ENCODE measurements at places on chromosomes 13 and 19. TPM values are rescaled to one million over a fixed set of nuclear protein-coding genes. Genes with fewer than 3 reads are reported as not detected.

The CDX2 gene
- not detected for total RNA-seq

The SLC25A41 gene
- total RNA-seq = not detected

GRCh38 chr13:64925284-64925683 is 2304.9 kb downstream of the PCDH9 start:
- no peak overlapping the region for H3K27ac ChIP-seq
- H3K4me1 ChIP-seq = no peaks in the 10 kb centered on the region
- H3K36me3 ChIP-seq = no peaks in the 10 kb centered on the region
- DNase-seq = no peak
- no peak overlapping the region for H3K4me3 ChIP-seq

The SGTA gene
- total RNA-seq = 52.3 TPM

GRCh38 chr13:32660227-32660626 is 74.0 kb downstream of the PDS5B start:
- H3K36me3 ChIP-seq = peaks cover 6% of the 10 kb centered on the region
- no peaks in the 10 kb centered on the region for H3K4me1 ChIP-seq
- DNase-seq = no peak
- no peak overlapping the region for H3K4me3 ChIP-seq

GRCh38 chr13:112729408-112729807 is 39.6 kb downstream of the ATP11A start:
- DNase-seq = peak; percentile 75
- no peaks in the 10 kb centered on the region for H3K36me3 ChIP-seq
- no peaks in the 10 kb centered on the region for H3K27me3 ChIP-seq
- H3K4me1 ChIP-seq = peaks cover 81% of the 10 kb centered on the region

The ZNF560 gene
- total RNA-seq = not detected

The ZNF541 gene
- not detected for total RNA-seq

DNA sequence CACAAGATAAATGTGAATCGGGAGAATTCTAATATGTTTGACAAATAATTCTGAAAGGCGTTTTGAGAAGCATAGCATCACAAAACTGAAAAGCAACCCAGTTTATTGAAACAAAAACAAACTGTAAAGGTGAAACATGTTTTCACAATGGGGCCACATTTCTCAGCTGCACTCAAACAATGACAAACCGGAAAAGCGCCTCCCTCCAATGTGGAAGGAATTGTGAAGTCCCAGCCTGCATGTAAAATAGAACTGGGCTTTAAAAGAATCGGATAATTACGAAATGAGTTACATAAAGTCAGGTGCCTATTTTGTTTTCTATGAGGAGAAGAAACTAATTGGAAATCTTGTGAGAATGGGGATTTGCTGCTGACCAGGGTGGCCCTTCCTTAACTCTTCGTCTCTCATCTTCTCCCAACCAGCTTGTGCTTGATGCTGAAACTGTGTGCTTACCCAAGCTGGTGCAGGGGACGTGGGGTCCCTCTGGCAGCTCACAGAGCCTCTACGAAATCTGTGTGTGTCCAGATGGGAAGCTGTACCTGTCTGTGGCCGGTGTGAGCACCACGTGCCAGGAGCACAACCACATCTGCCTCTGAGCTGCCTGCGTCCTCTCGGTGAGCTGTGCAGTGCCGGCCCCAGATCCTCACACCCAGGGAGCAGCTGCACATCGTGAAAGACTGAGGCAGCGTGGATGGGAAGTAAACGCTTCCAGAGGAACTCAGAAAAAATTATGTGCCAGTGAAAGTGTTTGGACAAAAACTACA is 109.4 kb downstream of the SACS start:
- no peak overlapping the region for H3K27ac ChIP-seq
- no peaks in the 10 kb centered on the region for H3K36me3 ChIP-seq
- H3K4me1 ChIP-seq = peaks cover 4% of the 10 kb centered on the region

GRCh38 chr19:12668932-12669269 is 2.3 kb downstream of the WDR83 start:
- H3K27ac ChIP-seq = peak overlapping the region; percentile 99
- H3K4me3 ChIP-seq = peak overlapping the region; percentile 93
- DNase-seq = peak; percentile 63
- peaks cover 41% of the 10 kb centered on the region for H3K4me1 ChIP-seq
- peaks cover 7% of the 10 kb centered on the region for H3K36me3 ChIP-seq
- H3K27me3 ChIP-seq = no peaks in the 10 kb centered on the region

GRCh38 chr13:113540523-113540922 is 44.0 kb upstream of the TFDP1 start:
- peaks cover 10% of the 10 kb centered on the region for H3K4me1 ChIP-seq
- H3K36me3 ChIP-seq = no peaks in the 10 kb centered on the region
- no peak for DNase-seq
- no peaks in the 10 kb centered on the region for H3K27me3 ChIP-seq
- no peak overlapping the region for H3K27ac ChIP-seq

DNA sequence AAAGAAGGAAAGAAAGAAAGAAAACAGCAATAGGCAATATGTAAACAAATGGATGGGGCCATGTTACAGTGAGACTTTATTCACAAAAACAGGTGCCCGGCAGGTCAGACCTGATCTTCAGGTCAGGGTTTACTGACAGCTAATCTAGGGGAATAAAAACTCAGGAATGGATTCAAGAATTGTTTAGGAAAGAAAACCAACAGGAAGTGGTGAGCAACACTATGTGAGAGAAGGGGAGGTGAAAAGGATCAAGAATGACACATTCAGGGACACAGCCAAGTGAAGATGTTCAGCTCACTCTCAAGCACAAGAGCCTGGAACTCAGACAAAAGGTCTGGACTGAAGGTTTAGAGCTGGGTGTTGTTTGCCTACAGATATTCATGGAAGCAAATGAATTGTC is 244.5 kb downstream of the EFNB2 start:
- no peak overlapping the region for H3K27ac ChIP-seq
- no peaks in the 10 kb centered on the region for H3K36me3 ChIP-seq
- H3K4me3 ChIP-seq = no peak overlapping the region
- H3K27me3 ChIP-seq = no peaks in the 10 kb centered on the region
- H3K4me1 ChIP-seq = no peaks in the 10 kb centered on the region
- DNase-seq = no peak

DNA sequence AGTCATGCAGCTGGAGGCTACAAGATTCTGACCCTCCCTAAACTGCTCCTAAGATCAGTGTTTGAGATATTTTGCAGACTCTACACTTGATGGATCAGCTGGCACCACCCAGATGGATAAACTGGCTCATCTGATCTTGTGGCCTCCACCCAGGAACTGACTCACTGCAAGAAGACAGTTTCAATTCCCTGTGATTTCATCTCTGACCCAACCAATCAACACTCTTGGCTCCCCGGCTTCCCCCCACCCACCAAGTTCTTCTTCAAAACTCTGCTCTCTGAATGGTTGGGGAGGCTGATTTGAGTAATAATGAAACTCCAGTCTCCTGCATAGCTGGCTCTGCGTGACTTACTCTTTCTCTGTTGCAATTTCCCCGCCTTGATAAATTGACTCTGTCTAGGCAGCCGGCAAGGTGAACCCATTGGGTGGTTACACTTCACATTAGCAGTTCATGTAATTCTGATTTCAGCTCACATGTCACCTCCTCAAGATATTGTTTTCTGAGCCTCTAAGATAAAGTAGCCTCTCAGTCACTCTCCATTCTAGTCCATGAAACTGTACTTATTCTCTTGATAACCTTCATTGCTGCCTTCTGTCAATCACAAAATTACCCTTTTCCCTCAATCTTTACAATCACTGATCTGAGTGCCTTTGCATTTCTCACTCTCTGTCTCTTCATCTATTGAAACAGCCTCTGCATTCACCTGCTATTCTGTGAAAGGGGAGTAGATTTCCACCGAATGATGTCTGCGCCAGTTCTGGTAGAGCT is 9.9 kb upstream of the FPR3 start:
- peaks cover 8% of the 10 kb centered on the region for H3K4me1 ChIP-seq

The KLC3 gene
- 0.75 TPM for total RNA-seq

The POLRMT gene
- total RNA-seq = 24.5 TPM

DNA sequence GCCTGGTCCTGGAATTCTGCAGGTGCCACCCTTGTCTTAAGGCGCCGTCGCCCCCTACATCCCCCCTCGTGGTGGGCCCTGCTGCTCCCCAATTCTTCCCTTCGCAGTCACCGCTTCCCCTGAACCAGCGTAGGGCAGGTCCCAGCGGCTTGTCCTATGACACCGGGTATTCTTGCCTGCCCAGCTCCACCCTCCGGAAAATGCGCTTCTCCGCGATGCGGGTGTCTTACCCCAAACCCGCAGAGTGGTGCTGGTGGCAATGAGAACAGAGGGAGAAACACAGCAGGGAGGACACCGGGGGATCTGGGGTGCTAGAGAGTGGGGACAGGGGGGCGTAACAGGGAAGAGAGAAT is 9.0 kb downstream of the ZNF808 start:
- peak overlapping the region; percentile 60 for H3K4me3 ChIP-seq
- DNase-seq = no peak
- H3K36me3 ChIP-seq = peaks cover 5% of the 10 kb centered on the region
- no peaks in the 10 kb centered on the region for H3K27me3 ChIP-seq

The FFAR3 gene
- total RNA-seq = not detected

- no peaks in the 10 kb centered on the region for H3K36me3 ChIP-seq
- H3K4me1 ChIP-seq = no peaks in the 10 kb centered on the region
- H3K27ac ChIP-seq = no peak overlapping the region
- no peaks in the 10 kb centered on the region for H3K27me3 ChIP-seq
- no peak overlapping the region for H3K4me3 ChIP-seq
Measured at GRCh38 chr13:66200555-66200954, 1029.6 kb downstream of the PCDH9 start.

DNA sequence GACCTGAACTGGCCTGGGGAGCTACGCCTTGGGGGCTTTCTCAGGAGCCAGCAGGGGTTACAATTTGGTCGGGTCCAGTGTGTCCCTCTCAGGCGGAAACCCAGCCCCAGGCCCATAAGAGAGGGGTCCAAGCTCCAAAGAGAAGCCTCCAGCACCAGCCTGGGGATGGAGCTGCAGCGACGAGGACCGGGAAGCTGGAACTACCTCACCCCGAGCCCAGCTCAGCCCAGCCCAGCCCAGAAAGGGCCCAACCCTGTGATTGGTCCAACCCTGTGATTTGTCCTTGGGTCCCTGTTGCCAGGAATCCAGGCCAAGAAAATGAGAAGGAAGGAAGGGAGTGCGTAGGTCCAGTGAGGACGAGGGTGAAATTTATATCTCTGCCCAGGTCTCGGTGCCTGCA is 24.1 kb downstream of the CLEC4M start:
- H3K4me3 ChIP-seq = peak overlapping the region; percentile 21
- H3K27ac ChIP-seq = no peak overlapping the region
- peaks cover 10% of the 10 kb centered on the region for H3K4me1 ChIP-seq
- H3K27me3 ChIP-seq = peaks cover 11% of the 10 kb centered on the region
- no peaks in the 10 kb centered on the region for H3K36me3 ChIP-seq
- no peak for DNase-seq

DNA sequence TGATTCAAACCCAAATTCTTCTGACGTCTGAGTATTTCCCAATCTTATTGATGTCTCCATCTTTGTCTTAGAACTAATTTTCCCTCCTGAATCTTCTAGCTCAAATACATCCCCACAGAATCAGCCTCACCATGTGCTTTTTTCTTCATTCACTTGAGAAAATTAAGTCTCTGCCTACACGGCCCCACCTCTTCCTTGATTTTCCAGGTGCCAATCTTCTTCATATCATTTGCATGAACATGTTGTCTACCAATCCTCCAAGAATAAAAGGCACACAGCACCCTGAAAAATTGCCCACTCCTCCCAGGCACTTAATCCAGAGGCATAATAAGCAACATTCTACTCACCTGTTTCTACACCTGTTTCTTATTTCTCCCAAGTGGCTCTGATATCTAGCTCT is 408.1 kb upstream of the NBEA start:
- H3K4me3 ChIP-seq = no peak overlapping the region
- H3K27ac ChIP-seq = no peak overlapping the region
- no peak for DNase-seq
- H3K27me3 ChIP-seq = no peaks in the 10 kb centered on the region
- H3K36me3 ChIP-seq = no peaks in the 10 kb centered on the region

The ZNF154 gene
- 2.8 TPM for total RNA-seq

- no peak for DNase-seq
- H3K4me1 ChIP-seq = no peaks in the 10 kb centered on the region
- H3K4me3 ChIP-seq = no peak overlapping the region
- no peaks in the 10 kb centered on the region for H3K36me3 ChIP-seq
- H3K27me3 ChIP-seq = no peaks in the 10 kb centered on the region
Measured at GRCh38 chr13:30830638-30830965, 75.5 kb upstream of the MEDAG start.

The LILRA6 gene
- 1.7 TPM for total RNA-seq

DNA sequence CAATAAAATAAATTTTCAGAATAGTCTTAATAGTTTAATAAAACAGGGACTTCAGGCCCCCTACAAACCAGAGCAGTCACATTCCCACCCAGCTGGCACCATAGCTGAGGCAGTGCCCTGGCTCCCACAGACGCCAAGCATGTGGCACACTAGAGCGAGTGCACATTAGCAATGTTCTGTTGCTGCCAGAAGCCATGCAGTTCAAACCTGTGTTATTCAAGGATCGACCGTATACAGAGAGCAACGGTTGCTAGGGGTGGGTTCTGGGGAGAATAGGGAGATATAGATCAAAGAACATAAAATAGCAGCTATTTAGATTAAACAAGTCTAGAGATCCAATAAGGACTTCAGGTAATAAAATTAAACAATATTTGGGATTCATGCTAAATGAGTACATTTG is 419.3 kb upstream of the KLHL1 start:
- H3K27ac ChIP-seq = no peak overlapping the region
- H3K4me1 ChIP-seq = no peaks in the 10 kb centered on the region
- DNase-seq = no peak
- H3K27me3 ChIP-seq = no peaks in the 10 kb centered on the region

DNA sequence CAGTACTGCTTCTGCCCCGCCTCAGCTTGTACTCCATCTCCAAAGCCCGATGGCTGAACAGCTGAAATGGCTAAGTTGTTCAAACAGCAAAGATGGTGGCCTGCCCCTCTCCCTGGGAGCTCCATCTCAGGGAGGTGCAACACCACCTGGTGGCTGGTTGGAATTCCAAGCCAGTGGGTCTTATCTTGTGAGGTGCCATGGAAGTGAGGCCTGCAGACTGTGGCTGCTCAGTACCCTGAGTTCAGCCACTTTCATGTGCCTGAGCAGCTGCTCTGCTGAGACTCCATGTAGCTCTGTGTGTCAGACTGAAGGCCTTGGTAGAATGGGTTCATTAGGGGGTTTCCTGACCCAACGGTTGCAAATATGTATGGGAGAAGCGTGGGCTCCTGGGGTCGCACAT is 67.3 kb upstream of the SPRY2 start:
- no peak overlapping the region for H3K27ac ChIP-seq
- no peaks in the 10 kb centered on the region for H3K36me3 ChIP-seq
- no peak for DNase-seq
- no peak overlapping the region for H3K4me3 ChIP-seq
- no peaks in the 10 kb centered on the region for H3K4me1 ChIP-seq

Measured in right atrium auricular region (tissue), 2 donors.